ENCODE measurements at places on chromosomes 6 and 20.

DNA sequence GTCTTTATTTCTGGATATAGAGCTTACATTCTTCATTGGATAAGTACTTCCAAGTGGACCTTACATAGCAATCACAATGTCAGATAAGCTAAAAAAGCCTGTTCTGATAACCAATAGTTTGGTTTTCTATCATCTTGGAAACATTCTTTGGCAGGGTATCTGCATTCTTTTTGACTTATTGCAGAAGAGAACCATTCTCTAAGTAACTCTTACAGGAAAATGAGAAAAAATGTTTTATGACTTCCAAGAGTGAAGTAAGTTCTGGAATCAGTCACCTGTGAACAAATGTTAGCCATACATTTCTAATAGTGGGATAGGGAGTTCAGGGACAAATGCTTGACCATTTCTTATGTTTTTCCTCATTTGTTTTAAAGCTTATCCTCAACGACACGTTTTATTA lies 564.0 kb downstream of the CD109 start:
- no peak for DNase-seq

GRCh38 chr20:19975436-19975799 lies 41.7 kb upstream of the NAA20 start:
- no peak for DNase-seq

DNA sequence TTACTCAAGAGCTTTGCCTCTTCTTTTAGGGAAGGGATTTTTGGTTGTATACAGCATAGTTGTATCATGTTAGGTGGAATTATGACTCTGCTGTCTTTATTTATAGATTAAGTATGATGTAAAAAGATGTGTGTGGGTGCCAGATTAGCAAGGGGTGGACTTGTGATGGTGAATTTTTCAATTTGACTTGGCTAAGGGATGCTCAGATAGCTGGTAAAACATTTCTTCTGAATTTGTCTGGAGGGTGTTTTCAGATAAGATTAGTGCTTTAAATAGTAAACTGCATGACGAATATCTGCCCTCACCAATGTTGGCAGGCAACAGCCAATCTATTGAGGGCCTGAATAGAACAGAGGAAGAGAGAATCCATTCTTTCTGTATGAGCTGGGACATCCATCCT lies 173.3 kb upstream of the TNFAIP3 start:
- no peak for DNase-seq

DNA sequence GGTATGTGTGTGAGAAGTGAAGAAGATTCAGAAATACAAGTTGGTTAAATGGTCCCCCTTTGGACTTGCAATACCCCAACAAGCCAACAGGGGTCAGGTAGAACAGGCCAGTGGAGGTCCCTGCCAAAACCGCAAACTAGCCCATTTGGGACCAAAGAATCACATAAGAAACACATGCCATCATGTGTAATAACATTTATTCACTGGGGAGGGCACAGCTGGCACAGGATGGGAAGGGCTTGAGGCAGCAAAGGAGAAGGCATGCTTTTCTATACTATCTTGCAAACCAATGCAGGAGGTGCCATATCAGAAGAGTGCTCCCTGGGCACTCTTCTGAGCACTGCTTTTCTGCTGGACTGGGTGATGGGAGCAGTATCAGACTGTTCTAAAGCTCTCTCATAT lies 116.1 kb upstream of the TRAF3IP2 start:
- no peak for DNase-seq

DNA sequence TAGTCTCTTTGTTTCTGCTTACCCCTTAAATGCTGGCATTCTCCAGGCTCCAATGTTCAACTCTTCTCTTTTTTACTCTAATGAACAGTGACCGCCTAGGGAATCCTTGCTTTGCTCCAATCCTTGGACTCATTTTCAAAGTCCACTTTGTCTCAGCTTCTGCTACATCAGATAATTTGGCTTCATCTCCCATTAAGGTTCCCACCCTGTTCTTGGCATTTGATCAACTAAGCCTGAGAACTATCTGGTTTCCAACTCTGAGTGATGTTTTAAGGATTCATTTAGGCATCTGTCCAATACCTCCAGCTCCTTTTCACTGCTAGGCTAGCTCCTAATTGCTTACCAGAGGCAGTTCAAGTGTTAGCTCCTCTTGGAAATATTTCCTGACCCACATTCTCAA lies 64.9 kb downstream of the ME1 start:
- no peak for DNase-seq

DNA sequence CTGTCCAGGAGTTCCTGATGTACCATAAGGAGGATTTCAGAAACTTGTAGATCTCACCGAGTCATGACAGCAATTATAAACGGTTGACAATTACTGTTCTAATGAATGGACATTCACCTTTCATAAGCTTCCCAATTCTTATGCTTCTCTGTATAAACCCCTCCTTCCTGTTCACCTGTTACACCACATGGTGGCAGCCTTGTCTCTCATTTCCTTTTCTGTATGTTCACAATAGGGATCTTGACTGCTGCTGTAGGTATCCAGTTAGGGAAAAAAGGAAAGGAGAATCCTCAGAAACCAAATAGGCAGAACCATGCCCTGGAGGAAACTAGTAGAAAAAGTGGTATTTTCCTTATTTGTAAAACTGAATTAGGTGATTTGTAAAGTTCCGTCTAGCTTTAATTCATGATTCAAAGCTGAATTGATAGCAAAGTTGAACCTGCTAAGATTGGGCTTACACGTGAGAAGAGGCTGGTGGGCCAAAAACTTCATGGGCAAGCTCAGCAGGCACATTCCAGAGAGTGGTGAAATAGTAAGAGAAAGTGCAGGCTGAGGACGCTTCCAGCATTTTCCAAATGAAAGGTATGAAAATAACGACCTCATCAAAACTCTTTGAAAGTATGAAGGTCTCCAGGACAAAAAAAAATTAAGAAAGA lies 29.0 kb upstream of the TBPL1 start:
- no peak for DNase-seq

GRCh38 chr6:62146954-62147853 lies 138.8 kb downstream of the KHDRBS2 start:
- no peak for DNase-seq

DNA sequence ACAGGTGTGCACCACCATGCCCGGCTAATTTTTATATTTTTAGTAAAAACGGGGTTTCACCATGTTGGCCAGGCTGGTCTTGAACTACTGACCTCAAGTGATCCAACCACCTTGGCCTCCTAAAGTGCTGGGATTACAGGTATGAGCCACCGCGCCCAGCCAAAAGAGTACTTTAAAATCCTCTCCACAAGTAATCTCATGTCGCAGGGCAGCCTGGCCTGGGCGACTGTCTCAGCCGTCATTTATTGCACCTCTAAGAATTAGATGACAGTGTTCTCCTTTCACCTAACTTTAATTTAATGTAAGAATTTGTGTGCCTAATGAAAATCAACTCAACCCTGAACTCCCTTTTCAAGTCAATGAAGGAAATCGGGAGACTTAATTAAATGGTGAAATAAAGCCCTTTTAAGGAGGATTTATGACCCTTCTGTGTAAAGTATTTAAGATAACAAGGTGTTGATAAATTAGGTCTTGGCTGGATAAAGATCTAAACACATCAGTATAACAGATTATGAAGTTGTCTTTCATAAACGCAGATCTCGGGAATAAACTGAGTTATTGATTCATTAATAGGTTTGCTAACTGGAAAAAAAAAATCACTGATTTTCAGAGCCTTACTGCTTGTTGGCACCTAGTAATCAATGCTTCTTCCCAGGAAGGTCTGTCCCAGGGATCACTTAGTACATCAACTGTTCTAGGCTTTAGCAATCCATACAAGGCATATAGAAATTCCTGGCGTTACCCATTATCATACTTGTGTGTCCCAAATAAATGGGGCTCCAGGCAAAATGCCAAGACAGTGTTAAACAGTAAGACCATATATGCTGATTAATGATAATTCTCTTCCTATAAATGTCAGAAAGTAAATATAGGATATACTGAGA lies 209.3 kb downstream of the GMDS start:
- DNase-seq = no peak

GRCh38 chr20:19991308-19991707 lies 25.9 kb upstream of the NAA20 start:
- DNase-seq = no peak

DNA sequence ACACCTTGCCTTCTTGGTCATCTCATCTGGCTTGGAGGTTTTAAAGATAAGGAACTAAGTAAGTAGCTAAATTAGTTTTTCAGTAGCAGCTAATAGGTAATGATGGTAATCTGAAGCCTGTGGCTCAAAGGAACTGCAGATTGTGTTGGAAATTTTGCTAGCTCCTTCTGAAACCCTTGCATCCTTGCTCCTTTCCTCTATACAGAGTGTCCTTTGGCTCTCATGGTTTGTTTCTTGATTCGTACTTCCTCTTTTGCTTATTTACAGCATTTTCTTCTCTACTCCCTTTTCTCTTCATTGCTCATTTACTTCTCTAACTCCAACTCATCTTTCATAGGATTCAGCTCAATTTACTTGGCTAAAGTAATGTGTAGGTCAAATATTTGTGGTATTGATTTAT lies 19.0 kb downstream of the LRRC1 start:
- no peak for DNase-seq
